ENCODE measurements at places on chromosomes 5 and 9. TPM values are rescaled to one million over a fixed set of nuclear protein-coding genes. Genes with fewer than 3 reads are reported as not detected.

PDZD2 gene
- 44.9 TPM for total RNA-seq

LIX1 gene
- total RNA-seq = not detected

PCDHAC1 gene
- 1.1 TPM for total RNA-seq

NEURL1B gene
- 22.9 TPM for total RNA-seq

SWI5 gene
- total RNA-seq = 10.0 TPM

SGCD gene
- 2.5 TPM for total RNA-seq

CAVIN4 gene
- 0.74 TPM for total RNA-seq

CRAT gene
- 50.2 TPM for total RNA-seq

SLC36A2 gene
- total RNA-seq = 0.47 TPM

POLR3G gene
- total RNA-seq = 1.3 TPM

- no peak for DNase-seq
Observed at GRCh38 chr5:84228266-84228665, 156.4 kb downstream of the EDIL3 start.

GRCh38 chr9:12735665-12736064 lies 39.2 kb upstream of the LURAP1L start:
- no peak for DNase-seq

DNA sequence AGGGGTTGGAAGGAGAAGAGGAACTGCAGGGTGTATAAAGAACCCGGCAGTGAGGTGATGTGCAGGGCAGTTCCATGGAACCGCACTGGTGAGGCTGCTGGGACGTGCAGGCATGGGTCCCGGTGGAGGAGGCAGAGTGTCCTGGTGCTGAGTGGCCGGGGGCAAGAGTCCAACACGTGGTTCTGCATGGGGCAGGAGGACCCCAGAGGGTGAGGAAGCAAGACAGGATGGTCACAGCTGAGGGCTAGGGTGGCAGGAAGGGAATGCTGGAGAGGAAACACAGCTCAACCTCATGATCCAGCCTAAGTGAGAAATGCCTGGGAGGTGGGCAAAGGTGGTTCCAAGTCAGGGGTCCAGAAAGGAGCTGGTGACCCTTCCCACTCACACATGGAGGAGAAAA lies 87.2 kb downstream of the S1PR3 start:
- no peak for DNase-seq

GRCh38 chr5:159663986-159664385 lies 252.3 kb upstream of the ADRA1B start:
- DNase-seq = no peak

- DNase-seq = no peak
Observed at GRCh38 chr5:124438026-124438902, 308.2 kb downstream of the ZNF608 start.

DNA sequence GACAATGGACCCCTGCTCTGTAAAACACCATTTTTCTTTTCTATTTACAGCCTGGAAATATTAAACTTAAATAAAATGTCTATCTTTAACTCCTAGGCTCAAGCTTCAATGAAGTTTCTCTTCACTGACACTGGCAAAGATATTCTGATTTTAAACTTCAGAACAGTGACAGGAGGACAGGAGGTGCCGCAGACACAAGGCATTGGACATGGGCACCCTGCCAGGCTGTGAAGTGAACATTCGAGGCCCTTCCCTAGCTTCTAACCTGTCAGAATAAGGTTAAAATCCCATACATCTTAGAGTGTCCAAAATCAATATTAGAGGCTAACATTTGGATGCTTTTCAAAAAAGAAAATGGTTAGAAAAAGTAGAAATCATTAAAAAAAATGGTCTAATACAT lies 9.2 kb downstream of the SEMA5A start:
- no peak for DNase-seq

- DNase-seq = no peak
Observed at GRCh38 chr9:13088720-13089427, 190.6 kb downstream of the MPDZ start.

- DNase-seq = no peak
Observed at GRCh38 chr9:84903963-84904362, 234.4 kb downstream of the NTRK2 start.

DNA sequence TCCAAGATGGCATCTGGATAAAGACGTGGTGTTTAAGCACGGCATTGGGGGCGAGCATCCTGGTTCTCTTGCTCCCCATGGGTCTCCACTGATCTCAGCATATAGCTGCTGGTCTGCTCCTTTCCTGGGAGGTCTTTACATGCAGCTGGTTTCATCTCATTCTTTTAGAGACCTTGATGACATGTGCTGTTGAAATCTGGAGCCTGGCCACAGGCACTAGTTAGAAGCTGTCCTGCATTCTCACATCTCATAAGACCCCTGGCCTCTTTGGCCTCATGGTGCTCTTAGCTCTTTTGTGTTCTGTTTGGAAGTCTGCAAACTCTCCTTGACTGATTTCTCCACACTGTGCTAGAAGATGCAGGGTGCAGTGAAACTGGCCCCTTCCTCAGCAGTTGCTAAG lies 113.0 kb downstream of the SMARCA2 start:
- no peak for DNase-seq

DNA sequence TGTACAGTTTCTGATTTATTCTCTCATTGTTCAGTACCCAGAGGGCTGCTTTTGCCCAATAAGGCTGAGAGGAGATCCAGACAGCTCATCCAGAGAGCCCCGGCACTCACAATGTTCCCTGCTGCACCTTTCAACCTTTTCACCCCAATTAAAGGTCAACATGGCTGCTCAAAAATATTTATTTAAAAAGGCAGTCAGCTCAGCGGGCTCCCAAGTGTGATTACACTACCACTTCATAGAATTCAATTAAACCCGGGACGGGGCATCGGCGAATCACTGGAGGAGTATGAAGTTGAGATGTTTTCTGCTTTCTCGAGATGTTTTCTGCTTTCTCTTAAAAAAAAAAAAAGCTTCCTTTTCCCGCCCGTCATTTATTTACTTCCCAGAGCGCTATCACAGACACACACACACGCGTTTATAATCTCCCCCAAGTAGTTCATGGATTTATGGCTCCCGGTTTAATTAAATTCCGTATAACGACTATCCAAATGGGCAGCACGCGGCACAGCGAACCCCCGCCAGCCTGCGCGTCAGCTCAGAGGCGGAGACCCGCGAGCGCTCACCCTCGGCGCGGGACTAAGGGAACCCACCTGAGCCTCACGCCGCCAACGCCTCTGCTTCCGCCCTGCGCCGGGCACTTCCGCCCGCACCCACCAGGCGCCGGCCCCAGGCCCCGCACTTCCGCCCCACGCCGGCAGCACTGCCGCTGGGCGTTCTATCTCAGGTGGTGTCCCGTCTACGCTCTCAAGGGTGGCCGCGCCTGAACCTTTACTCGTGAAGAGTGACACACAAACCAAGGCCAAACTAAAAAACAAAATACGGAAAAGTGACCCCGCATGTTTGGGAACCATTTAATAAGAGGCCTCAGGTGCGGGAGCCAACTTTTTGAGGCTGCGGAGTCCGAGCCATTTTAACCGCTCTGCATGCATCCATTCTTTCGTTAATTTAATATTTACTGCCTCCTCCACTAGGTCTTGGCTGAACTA lies at the start of gene C5orf63:
Gene C5orf63 (minus strand): TSS at position 642 of the 986 bp plus-strand sequence. CDS start 14,507 bp downstream, outside the sequence.
- no peak for DNase-seq

DNA sequence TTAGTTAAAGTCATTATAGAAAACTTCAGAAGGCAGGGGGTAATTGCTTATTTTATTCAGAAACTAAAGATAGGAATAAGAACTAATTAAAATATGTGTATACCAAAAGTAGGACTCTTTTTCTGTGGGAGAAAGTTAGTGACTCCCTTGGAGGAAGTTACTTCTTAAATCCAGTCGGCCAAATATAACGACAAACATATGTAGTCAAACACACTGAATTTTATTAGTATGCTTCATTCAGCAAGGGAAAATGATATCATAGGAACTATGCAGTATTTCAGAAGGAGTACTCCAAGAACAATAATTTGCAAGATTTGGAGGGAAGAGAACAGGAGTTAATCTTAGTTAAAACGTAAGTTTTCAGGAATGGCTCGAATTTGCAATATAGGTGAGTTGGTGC lies 432.6 kb downstream of the CYLC2 start:
- DNase-seq = no peak

DNA sequence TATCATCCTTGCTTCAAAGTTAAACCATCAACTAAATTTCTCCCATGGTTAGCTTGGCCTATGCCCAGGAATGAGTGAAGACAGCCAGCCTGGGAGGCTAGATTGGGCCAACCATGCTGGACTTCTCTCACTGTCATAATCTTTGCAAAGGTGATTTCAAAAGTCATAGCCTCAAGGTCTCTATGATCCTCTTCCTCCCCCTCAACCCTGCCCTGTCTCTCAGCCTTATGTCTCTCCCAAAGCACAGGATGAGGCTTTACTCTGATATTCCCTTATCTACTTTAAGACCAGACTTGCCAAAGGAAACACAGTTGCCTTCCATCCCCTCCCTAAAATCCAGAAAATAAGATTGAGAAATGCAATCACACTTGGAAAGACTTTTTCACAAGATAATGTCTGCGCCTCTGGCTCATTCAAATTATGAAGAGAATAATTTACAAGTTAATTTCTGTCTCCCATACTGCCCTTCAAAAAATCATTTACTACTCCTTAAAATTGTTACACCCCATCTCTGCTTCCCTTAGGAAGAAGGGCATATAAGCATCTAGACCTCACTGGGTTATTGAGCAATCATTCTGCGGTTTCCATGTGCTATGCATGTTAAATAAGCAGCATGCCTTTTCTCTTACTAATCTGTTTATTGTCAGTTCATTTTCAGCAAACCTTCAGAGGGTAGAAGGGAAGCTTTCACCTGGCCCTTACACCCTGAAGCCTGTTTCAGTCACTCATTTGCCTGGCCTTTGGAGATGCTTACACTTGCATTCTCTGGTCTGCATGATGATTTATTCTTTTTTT lies 113.8 kb upstream of the ANKRD55 start:
- no peak for DNase-seq

DNA sequence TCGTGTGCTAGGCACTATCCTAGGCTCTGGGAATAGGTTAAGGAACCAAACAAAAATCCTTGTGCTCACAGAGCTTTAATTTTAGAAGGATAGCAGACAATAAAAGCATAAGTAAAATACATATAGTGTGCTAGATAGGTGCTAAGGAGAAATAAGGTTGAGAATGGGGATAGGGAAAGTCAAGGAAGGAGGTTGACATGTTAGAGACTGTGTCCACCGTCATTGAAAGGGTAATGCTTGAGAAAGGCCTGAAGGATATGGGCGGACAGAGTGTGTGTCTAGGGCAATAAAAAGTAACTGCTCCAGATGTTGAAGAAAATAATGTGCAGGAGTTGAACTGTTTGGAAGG lies 482 bp upstream of the TDRD7 start:
- DNase-seq = no peak

GRCh38 chr5:125446986-125447385 lies 700.5 kb upstream of the ZNF608 start:
- DNase-seq = no peak

DNA sequence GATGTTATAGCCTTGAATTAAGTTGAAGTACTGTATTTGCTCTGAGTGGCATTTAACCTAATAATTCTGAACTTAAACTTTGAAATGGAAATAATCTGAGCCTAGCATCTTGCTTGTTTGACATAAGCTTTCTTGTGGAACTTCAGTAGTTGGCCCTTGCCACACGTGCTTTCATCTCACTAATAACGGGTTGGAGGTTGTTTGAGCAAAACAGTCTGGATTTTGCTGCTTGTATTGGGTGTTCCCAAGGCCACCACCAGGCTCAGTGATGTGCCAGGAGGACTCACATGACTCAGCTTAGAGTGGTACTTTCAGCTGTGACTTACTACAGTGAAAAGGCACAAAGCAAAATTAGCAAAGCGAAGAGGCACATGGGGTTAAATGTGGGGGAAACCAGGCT lies 35.7 kb downstream of the SECISBP2 start:
- DNase-seq = no peak

GRCh38 chr5:131747180-131748105 lies 49.4 kb downstream of the FNIP1 start:
- DNase-seq = no peak

- DNase-seq = no peak
Observed at GRCh38 chr9:7293091-7293490, 506.5 kb downstream of the DMAC1 start.

GRCh38 chr5:167710444-167711073 lies 580.9 kb upstream of the WWC1 start:
- DNase-seq = no peak

GRCh38 chr5:82909771-82910170 lies 167.4 kb downstream of the TMEM167A start:
- DNase-seq = no peak

- DNase-seq = no peak
Observed at GRCh38 chr9:137326445-137327065, 24.5 kb upstream of the NRARP start.
